CD4-positive, CD25-positive, alpha-beta regulatory T cell (primary cell): ENCODE measurements at places on chromosomes 1 and 21.

DNA sequence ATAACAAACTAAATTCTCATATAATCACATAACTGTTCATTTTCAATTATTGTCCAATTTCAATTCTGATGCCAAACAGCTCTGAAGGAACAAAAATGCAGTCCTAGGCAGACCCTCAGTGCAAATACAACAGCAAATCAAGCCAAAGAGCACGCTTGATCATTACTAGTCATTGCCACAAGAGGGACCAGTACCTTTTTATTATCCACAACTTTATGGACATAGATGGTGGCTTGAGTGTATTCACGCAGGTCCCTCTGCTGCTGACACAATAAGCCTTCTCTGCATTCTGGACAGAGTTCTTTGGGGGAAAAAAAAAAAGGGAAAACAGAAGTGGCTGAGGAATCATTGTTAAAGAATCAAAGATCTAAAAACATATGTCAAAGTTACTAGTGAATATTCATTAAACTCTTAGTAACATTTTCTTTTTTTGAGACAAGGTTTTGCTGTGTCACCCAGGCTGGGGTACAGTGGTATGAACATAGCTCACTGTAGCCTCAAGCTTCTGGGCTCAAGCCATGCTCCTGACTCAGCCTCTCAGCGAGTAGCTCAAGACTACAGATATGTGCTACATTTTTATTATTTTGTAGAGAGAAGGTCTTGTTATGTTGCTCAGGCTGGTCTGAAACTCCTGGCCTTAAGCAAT lies 34.3 kb upstream of the RAP1GAP start:
- peak; percentile 65 for DNase-seq

DNA sequence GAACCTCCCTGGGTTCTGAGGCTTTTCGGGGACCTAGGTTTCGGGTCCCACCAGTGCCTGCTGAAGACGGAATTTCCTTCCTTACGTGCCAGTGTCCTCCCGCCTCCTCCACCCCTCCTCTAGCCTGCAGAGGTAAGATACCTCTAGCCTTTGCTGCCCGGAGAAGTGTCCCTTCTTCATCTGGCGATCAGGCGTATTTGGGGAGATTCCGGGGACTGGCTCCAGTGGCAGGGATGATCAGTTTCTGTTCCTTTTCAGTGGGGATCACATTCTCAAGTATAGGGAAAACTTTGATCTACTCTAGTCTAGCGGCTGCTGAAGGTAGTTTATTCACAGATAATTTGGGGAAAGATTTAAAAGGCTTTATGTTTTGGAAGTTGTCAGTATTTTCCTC lies 674 bp downstream of the CEP350 start:
- no peak for DNase-seq

GRCh38 chr1:246565751-246566127 lies 322 bp downstream of the TFB2M start:
- no peak for DNase-seq

GRCh38 chr21:14285147-14285761 lies 69.3 kb downstream of the RBM11 start:
- no peak for DNase-seq

DNA sequence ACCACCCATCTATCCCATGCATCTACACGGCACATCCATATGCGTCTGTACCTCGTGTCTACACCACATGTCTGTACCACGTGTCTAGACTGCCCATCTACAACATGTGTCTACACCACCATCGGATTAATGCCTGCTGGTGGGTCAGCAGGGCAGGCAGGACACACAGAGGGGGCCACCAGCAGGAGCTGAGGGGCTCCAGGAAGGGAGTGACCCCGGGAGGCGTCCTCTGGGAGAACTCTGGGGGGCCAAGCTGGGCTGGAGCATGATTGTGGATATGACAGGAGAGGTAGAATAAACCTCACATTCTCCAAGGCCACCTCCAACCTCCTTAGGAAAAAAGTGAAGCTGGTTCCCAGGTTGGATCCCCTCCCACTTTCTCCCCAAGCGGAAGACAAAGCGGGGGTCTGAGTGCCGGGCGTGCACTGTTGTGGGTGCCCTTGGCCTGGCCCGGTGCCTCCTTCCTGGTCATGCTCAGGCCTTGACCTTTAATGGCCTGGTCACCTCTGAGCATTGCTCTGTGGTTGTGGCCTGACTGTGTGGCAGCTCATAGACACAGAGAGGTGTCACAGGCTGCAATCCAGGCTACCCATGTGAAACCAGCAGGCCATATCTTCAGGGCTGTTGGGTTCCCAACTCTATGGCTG lies 881 bp upstream of the ACTRT2 start:
- no peak for DNase-seq

DNA sequence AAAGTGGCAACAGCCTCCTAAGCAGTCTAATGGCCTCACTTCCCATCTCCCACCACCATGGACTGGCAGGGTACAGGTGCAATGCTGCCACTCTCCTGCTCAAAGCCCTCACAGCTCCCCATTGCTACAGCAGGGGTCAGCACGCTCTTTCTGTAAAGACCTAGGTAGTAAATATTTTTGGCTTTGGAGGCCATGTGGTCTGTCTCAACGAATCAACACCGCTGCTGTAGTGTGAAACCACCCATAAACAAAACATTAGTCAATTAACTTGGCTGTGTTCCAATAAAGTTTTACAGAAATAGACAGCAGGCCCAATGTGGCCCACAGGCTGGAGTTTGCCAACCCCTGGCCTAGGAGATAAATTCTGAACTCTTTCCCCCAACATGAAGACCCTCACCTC lies 44.6 kb upstream of the TMEM125 start:
- DNase-seq: no peak

GRCh38 chr1:183124259-183124658 lies 61.8 kb upstream of the LAMC2 start:
- DNase-seq: no peak

GRCh38 chr21:33964706-33965325 lies 49.2 kb upstream of the ATP5PO start:
- no peak for DNase-seq

- no peak for DNase-seq
Observed at GRCh38 chr1:38839363-38839762, 20.2 kb downstream of the RRAGC start.

- DNase-seq: no peak
Observed at GRCh38 chr1:202249846-202250245, 56.2 kb downstream of the LGR6 start.

GRCh38 chr21:34593954-34594531 lies 20.9 kb downstream of the RCAN1 start:
- DNase-seq: no peak

- DNase-seq: no peak
Observed at GRCh38 chr1:204611036-204611435, 74.5 kb downstream of the LRRN2 start.

DNA sequence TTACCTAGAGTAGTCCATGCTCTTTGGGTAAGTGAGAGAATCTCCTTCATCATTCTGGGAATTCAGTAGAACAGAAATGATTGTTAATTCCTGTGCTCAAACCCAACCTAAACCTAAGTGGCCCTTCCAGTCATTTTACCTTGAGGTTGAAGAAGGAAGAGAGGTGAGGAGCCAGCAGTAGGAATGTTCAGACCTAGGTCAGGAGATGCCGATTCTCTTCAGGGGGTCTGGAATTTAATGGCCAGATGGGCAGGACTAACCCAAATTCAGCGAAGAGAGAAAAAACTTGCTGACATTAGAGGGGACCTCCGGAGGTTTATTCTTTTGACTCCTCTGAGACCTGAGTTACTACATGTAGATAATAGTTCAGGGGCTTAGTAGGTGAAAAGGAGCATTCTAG lies 16.5 kb upstream of the OR2B11 start:
- no peak for DNase-seq

DNA sequence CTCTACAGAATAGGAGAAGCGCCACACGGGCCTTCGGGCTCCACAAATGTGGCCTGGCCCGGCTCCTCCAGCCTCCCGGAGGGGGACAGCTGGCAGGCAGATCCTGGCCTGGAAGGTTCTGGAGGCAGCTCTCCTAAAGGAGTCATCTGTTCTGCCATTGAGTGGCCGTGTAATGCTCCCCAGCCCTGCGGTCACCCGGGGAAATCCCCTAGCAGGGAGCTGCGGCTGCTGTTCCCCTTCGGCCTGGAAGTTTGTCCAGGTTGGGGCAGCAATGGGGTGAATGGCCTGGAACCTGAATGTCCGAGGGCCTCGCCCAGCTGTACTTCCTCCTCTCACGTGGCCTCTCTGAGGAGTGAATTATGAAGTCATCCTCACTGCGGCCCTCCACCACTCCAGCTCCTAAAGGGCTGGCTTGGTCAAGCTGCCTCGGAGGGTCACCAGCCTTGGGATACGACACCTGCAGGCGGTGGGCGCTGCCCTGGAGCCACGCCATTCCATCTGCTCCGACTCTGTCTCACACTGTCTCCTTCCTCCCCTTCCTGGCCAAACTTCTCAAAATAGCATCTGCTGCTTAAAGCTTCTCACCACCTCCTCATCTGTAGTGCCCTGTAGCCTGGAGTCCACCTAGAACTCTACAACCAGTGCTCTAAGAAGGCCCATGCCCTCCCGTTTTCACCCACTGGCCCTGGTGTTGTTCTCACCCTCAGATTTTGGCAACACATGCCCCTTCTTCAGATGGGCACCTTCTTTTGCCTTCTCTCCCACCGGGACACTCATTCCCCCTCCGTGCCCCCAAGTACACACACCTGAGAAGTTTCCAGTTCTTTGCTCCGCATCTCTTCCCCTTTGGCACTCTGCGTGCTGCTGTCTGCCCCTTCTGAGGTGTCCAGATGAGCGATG lies 54.4 kb upstream of the TMPRSS2 start:
- no peak for DNase-seq

GRCh38 chr1:225467193-225468020 lies 39.6 kb upstream of the LBR start:
- peak; percentile 71 for DNase-seq

DNA sequence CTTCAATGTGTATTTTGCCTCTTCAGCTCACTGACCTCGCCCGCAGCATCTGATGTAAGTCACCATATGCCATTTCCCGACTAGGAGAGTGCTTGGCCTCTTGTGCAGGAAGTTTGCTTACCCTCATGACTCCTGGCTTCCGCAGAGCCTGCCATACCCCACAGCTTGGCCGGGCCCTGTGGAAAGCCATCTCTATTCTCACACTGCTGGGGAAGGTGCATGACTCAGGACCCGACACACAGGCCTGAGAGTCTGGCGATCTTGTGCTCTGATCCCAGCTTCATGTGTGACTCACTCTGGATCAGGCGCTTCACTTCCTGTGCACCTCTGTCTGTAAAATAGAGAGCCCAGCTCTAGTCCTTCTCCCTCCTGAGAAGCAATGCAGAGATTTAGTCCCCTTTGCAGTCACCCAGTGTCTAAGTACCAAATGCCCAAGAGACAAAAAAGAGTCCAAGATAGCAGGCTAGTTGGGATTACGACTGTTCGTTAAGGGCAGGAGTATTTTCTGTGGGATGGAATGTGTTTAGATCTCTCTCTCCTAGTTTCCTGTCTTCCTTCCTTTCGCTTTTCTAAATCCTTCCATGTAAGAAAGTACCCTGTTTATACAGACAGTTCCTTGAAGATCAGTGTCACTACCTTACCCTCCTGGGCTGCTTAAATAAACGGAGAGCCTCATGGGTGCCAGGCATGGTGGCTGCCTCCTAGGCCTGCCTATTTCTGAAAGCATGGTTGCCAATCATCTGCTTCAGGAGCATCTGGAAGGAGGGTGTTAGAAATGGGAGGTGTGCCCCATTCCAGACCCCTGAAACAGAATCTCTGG lies 62.8 kb upstream of the KIF26B start:
- no peak for DNase-seq

DNA sequence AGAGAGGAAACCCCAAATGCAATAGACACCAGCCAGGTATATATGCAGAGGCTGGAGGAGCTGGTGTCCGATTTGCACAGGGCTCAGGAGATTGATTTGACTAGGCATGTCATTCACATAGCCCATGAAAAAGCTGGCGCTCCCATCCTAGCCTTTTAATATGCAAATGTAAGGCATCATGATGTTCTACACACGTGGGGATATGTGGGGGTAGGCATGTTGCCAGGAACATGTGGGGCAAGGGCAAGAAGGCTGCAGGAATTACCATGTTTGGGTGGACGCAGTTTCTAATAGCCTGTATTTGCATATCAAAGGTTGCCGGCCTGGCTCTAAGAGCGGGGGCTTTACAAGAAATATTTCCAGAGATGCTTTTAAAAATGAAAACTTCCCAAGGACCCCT lies 11.7 kb upstream of the SH3GLB1 start:
- no peak for DNase-seq

DNA sequence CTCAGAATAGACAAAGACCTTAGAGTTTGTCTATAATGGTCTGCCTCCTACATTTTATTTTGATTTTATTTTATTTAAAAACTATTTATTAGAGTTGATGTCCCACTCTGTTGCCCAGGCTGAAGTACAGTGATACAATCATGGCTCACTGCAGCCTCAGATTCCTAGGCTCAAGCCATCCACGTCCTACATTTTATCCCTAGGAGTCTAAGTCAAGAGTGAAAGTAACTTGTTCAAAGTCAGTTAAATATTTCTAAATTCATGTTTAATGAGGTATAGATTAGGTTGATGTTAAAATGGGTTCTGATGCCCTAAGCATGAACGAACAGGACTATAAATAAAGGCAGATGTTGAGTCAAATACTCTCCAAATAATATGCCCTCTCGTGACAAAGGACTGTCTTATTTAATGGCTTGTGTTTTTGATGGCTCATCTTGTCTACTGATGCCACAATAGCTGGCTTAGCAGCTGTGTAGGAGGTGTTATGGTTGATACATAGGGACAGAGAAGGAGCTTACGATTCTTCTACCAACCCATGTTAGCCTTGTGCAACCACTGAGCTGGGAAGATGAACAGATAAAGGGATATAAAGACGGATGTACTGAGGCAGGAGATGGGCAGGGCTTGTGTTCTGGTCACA lies 66.0 kb upstream of the CR1L start:
- no peak for DNase-seq

- no peak for DNase-seq
Observed at GRCh38 chr1:35838693-35839245, 31.0 kb downstream of the AGO4 start.

GRCh38 chr1:112297536-112297935 lies 98.5 kb upstream of the CTTNBP2NL start:
- no peak for DNase-seq

DNA sequence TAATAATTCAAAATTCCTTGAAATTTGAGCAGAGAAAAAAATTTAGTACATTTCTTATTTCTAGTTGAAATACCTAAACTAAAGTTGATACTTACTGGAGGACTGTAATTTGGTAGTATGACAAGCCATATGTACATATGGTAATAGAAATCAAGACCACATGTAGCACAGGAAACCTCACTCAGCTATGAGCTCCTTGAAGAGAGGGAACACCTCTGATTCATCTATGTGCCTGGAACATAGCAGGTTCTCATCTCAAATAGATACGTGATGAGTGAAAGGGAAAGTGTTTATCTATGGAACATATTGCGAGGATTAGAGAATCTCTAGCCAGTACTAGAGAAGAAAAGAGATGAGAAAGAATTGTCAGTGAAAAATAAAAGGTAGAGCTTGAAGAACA lies 47.9 kb upstream of the GNG4 start:
- peak; percentile 35 for DNase-seq
